ENCODE measurements at places on chromosomes 7 and 10.

DNA sequence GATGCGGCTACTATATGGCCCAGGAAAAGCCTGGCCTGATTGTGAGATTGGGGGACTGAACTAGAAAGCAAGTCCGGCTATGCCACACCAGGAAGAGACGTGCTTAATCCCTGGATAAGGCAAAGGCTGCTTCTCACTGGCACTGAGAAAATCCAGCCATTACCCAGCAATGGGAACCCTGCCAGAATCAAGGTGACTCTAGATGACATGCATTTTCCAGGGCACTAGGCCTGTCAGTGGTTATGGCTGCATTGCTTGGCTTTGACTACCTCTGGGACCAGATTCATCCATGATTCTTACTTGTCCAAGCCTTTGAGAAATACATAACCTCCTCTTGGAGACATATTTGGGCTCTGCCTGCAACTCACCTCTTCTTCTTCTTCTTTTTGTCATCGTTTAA is 317.2 kb downstream of the GRID1 start:
- DNase-seq = no peak

DNA sequence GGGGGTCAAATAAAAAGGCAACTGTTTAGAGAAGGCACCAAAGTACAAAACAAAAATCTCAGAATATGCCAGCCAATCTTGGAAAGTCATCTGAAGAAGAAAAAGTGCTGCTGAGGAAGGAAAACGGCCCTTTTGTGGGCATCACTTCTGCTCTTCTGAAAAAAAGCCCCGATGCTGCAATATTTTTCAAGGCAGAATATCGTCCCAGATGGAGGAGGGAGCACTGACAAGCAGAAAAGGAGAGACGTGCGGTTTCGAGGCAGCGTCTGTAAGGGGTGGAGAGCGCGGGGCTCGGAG is 959 bp upstream of the ATRNL1 start:
- no peak for DNase-seq

- no peak for DNase-seq
Observed at GRCh38 chr7:47347346-47347745, 234.6 kb downstream of the TNS3 start.

GRCh38 chr10:112985690-112986543 is 35.9 kb downstream of the TCF7L2 start:
- DNase-seq = no peak

DNA sequence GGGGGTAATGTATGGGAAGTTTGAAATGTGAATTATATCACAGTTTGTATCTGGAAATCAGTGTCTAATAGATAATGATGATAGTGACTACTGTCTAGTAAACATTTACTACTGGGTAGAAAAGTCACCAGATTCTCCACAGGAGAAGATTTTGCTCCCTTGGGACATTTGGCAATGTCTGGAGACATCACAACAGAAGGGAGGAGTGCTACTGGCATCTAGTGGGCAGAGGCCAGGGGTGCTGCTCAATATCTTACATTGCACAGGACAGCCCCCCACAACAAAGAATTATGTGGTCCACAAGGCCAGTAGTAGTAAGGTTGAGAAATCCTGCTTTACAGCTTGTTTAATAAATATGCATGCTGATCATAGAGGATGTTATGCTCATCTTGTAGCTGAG is 92.3 kb upstream of the PRPS1L1 start:
- no peak for DNase-seq

DNA sequence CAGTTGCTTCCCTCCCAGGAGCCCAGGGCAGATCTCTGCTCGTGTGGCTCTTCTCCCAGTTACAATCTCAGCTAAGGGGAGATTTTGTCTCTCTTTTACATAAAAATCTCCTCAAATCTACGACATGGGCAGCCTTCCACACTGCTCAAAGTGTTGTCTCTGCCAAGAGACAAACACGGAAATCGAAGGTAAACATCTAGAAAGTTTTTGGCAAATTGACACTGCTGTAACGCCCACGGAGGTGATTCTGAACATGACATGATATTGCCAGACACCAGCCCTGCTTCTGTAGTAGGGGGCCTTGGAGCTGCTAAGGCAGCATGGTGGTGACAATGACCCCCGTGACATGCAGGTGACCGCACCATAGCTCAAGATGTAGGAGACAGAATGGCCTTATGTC is 128.3 kb downstream of the CCDC3 start:
- no peak for DNase-seq

DNA sequence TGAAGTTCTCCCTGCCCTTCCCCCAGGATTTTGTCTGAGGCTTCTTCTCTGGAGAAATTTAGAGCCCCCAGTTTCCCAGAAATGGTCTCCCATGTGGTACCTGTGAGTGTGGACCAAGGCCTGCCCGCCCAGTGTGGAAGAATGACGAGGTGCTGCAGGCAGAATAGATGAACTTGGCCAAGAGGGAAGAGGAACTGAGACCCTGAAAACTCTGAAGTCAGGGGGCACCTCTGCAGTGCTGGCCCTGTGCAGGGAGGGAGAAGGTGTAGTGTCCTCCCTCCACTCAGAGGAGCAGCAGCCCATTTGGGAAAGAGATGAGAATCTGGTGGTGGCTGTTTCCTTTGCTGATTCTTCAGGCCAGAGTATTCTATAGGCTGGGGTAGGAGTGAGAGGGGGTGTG is 115.2 kb upstream of the PCGF5 start:
- DNase-seq = no peak

DNA sequence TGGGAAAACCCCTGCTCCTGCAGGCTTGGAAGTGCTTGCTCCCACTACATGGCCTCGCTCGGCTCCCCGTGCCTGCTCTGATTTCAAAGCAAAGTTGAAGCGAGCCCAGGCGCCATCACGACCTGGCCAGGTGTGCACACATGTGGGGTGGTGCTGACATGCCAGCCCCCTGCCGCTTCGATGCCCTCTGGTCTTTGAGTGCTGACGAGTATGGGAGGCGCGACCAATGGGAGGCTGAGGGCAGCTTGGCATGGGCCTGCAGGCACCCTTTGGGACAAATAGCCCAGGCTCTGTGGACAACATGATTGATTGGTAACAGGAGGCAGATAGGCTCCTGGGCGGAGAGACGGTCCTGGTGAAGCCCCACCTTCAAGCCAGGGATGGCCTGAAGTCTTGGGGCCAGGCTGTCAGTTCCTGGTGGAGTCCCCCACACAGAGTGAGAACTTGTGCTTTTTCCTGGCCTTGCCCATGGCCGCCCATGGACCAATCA is 252.4 kb upstream of the SEMA3A start:
- no peak for DNase-seq

DNA sequence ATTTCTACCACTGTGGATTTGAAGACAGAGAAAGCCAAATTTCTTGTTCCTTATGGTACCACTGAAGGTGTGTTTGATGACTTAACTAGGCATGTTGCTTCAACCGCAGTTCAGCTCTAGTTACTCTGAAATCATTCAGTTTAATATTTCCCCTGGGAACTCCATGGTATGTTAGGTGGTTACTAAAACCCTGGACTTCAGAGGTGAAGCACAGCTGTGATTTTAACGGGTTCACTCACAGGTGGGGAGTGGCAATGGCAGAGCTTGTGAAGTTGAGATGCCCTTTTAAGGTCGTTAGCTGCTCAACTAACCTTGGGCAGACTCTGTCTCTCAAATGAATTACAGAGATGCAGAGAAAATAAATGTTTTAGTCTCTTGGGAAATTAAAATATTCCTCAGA is 163.6 kb upstream of the PHYHIPL start:
- DNase-seq = no peak

- no peak for DNase-seq
Observed at GRCh38 chr10:5464546-5464945, 34.8 kb downstream of the CALML5 start.

DNA sequence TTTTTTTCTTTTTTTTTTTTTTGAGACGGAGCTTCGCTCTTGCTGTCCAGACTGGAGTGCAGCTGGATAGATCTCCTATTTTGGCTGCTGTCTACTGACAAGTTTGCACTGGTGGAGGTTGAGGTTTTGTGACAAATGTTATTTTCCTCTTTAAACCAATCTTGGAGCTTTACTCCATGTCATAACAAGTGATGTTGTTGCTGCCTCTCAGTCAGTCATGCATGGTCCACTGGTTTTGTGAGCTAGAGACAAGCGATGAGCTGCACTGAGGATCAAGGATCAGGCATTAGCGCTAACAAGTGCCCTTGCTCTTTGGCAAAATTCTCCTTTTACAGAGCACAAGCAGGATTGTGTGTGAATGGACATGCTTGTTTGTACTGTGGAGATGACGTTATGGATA is 805 bp upstream of the WDFY4 start:
- no peak for DNase-seq

DNA sequence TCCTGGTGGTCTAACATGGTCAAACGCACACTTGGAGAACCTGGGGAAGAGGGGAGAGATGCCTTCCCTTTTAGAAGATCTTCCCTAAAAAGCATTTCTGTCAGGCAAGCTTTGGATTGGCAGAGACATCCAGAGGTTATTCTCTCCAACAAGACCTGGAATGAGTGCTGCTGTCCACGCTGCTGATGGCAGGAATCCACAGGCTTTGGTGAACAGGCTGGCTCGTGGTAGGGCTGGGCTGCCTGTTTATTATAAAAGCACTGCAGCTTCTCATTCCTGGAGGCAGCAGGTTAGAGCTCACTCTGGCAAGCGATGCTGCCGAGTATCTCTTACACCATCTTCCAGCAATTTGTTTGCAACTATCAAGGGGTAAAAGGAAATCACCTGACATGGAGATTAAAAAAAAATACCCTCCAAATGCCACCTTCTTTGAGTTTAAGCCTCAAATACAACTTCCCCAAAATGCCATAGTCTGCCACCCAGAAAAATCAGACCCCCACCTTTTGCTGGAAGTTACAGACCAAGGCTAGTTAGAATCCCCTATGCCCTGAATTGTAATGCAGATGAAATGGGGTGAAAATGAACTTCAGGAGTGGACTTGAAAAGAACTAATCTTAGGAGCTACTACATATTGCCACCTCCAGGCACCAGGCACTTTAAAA is 152.1 kb upstream of the KMT2E start:
- no peak for DNase-seq

GRCh38 chr10:69073736-69074364 is 14.1 kb upstream of the SRGN start:
- no peak for DNase-seq

- no peak for DNase-seq
Observed at GRCh38 chr7:108824840-108825580, 255.3 kb downstream of the DNAJB9 start.

- DNase-seq = no peak
Observed at GRCh38 chr7:72035266-72035665, 376.9 kb downstream of the CALN1 start.

DNA sequence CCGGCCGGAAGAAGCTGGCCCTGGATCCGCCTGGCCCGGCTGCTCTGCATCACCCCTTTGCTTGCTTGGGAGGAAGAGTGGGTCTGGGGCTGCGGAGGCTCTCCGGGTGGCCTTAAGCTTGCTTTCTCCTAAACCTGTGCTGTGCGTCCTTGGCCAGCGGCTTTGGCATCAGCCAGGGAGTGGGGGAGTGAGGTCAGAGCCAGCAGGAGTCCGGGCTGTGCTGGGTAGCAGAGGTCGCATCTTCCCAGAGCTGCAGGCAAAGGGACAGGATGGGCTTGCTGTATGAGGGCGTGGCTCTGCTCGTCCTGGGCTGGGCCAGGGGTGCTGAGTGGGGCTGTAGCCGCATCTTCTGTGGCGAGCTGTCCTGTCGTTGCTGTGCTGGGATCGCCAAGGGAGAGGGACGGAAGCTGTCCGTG is 21.1 kb downstream of the BNIP3 start:
- DNase-seq = no peak

DNA sequence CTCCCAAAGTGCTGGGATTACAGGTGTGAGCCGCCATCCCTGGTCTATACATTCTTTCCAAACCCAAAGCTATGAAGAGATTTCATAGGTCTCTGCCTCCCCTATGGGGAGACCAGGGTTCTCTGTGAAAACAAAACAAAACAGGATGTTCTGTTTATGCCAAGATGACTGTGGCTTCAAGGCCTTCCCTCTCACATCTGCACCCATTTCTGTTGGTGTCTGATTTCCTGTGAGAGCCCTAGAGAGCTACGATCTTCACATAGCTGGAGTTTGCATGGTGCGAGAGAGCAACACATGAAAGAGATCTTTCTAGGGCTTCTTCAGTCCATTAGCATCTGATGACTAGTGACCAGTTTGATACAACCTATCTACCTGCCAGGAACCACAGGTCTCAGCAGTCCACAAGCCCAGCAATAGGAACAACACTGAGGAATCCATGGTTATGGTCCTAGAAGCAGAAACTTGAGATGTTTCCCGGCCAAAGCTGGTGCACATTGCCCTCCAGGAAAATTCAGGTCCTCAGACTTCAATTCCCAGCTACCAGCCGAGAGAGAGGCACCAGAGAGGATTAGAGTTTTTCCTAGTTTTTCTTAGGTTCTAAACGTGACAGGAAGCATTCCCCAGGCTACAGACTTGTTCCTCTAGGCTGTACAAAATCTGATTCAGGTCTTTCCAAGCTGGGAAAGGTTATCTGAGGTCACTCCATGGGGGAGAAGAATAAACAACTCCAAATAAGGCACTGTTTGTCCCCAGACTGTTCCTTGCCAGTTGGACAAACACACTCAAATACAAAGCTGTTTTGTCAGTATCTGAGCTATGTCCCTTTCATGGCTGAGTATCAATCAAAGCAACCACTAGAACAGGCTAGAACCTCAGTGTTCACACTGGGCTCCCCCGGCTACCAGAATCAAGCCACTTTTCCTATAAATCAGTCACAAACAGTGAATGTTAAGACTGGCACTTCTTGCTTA is 259.7 kb downstream of the CALN1 start:
- no peak for DNase-seq

DNA sequence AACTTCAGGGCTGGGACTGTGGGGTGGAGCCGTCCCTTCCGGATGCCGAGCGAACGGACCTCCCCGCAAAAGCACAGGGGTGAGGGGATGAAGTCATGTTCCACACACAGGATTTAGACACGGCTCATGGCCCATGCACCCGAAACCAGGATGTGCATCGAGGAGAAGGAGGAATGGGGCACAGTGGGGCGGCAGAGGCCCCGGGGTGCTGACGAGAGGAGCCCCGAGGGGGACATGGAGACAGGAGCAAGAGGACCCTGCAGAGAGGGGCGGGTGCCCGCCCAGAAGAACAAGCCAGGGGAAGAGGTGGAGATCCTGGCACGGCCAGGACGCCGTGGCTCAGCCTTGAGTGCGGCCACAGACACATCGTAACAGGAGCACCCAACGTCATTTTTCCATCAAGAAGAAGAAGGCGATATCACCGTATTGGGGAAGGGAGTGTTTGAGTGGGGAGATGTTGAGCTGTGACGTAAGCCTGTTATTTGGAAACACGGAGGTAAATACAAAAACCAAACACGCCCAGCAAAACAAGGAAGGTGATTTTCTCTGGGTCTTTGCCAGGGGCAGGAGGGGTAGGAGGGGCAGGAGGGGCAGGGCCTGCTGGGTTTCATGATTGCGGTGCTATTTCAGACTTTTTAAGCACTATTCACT is 25.3 kb upstream of the FOXL3 start:
- no peak for DNase-seq

- no peak for DNase-seq
Observed at GRCh38 chr7:16365952-16366351, 55.4 kb downstream of the CRPPA start.
